Heart left ventricle (tissue), 16 donors: ENCODE measurements at places on chromosomes 1 and 21. TPM values are rescaled to one million over a fixed set of nuclear protein-coding genes. Genes with fewer than 3 reads are reported as not detected.

- DNase-seq = no peak
Measured at GRCh38 chr1:241532864-241533263, 686 bp downstream of the KMO start.

DNA sequence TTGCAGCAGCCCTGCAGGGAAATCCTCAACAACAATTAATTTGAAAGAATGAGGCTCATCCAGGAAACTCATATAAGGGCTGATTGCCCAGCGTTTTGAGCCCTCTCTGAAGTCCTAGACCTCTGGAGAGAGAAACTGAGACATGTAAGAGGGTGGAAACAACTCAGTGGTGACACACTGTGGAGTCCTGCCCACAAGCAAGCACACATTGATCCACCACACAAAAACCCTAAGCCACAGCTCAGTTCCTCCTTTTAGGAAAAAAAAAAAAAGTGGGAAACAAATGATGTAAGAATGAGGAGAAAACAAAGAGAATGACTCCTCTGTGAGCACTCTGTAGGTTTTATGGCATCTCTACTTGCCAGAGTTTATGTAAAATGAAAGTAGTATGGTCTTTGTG, 22.9 kb upstream of the PLA2G5 start:
- DNase-seq = no peak

DNA sequence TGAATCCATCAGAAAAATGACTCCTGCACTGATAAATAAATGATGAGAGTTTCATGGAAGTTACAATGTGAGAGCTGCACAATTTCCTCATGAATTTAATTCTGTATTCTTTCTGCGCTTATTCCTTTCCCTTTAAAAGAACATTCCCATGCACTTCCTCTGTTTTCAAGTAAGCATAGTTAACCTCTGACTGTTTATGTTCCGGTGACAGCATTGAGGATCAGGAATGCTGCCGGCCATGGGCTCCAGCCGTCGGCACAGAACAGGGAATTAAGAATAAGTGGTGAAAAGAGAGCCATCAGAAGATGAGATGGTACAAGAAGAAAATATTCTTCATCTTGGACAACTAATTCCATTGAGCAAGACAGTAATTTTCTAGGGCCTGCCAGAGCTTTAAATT, 65.3 kb downstream of the SUSD4 start:
- no peak for DNase-seq

GRCh38 chr1:238752327-238752726, 634.0 kb upstream of the CHRM3 start:
- no peak for DNase-seq

GRCh38 chr1:84096176-84096575, 47.9 kb upstream of the PRKACB start:
- no peak for DNase-seq

DNA sequence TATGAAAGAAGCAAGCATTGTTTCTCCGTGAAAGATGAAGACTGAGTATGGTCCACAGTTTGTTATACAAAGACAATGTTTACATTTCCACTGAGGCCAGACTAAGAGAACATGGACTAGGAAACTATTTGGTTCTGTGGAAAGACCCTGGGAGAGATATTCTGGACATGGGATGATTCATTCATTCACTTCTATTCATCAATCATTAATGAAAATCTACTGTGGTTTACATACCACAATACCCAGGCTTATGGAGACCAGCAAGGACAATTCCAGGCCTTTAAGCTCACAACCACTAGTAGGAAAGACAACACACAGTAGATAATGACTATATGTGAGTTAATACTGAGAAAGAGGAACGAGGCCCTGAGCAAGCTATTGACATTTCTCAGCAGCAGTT, 125.4 kb downstream of the TBX15 start:
- DNase-seq = no peak

GRCh38 chr1:31193729-31194128, 46.0 kb downstream of the NKAIN1 start:
- DNase-seq = no peak

DNA sequence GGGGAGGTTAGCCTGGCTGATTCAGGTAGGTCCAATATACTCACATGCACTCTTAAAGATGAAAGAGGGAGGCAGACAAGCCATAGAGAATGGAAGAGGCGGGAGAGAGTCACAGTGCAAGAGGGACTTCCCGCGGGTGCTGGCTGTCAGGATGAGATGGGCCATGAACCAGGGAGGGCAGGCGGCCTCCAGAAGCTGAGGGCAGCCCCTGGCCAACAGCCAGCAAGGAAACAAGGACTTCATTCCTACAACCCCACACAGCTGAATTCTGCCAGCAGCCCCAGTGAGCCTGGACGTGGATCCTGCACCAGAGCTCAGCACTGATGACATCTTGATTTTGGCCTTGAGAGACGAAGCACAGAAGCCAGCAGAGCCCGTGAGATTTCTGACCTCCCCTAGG, 15.1 kb upstream of the B3GALT5 start:
- no peak for DNase-seq

DNA sequence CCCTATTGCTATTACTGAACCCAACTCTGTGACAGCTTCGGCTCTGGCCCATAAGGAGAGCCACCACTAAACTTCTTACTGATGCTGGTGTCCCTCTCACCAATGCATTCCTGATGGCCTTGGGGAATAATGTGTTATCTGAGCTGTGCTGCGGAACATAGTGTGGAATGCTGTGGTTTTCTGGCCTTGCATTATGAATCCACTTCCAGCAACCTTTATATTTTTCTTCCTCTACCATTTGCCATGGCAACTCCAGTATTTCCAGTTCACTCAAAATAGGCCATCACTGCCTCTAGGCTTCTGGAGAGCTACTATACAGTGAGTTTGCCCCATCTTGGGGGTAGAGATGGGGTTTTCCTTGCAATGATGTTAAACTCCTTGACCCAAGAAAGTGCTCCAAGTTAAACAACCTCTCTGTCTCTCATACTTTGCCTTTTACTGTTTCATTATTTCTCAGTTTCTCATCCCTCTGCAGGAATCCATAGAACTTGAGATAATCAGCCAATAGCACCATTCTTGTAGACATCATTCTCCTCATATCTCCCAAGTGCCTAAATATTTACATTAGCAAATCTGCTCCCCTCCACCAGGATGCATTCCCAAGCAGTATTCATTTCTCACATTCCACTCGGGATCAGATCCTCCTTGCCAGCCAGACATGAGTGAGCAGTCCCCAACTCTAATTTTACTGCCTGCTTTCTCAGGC, 11.1 kb upstream of the RAVER2 start:
- DNase-seq = no peak

DNA sequence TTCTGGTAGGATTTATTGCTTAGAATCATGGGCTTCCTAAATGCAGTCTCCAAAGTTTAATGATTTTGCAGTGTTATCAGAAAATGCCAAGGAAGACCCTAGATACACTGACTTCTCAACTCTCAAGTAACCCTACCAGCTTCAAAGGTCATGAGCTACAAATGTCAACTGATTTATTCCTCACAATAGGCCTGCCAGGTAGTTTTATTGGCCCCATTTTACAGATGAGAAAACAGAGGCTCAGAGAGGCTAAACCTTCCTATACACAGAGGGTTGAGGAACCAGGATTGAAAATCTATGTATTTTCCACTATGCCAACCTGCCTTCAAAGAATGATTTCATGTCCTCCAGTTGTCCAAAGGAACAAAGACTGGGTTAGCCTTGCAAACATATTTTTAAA, 384.4 kb upstream of the POU3F1 start:
- no peak for DNase-seq

DNA sequence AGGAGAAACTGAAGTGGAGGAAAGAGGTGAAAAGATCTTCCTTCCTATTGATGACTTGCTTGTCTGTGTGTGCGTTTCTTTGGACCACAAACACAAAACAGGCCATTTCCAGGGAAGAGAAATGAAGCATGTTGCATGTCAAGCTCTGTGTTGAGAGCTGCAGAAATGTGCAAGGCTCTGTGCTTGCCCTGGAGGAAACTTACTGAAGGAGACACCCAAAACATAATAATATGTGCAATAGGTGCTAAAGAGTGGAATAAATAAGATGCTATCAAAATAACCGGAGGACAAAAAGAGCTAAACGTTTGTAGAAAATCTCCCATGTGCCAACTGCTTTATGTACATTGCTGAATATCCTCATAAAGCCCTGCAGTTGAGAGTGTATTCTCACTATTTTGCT, 195.2 kb upstream of the HMGB4 start:
- no peak for DNase-seq

DNA sequence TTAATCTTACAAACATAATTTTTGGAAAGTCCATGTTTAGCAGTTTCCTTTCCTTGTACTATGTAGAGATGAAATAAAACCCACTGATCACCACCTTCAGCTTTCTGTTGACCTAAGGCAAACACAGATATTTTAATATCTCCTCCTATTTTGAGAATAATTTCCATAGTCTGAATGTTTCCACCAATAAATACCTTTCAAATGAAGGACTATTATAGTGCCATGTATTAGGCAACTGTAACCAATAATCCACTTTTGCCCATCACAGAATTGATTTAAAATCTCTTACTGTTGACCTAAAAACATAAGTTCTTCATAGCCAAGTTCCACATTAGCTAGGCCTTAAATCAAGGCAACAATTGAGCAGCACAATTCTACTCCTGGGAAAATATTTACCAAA, 1.8 kb downstream of the CDC42BPA start:
- DNase-seq = no peak

GRCh38 chr1:16677552-16678431, 11.0 kb upstream of the RNU1-3 start:
- DNase-seq = no peak

DNA sequence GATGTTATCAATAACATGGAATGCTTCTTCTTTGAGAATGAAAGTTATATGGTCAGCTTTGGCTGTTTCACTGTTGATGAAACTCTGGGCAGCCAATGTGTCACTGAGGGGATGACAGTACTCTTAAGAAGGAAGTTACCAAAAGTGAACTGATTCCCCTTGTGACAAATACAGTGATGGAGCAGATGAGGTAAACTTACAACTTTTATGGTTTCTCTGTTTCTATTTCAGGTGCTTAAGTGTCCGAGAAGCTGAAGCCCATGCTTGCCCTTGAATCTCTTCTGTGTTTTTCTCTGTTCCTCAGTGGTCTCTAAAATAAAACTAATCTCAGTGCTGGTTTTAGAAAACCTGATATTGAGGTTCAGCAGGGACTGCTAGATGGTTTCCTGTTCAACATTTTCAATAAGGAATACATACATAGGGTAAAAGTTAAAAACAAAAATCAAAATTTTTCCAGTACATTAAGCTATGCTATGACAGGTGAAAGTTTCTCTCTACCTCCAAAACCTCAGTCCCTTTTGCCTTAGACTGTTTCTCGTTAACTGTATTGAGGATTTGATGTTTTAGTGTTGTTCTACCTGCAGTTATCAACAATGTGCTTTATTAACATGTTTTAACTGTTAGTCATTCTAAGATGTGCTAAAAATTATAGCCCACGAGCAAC, 454.4 kb upstream of the ADGRL4 start:
- no peak for DNase-seq

DNA sequence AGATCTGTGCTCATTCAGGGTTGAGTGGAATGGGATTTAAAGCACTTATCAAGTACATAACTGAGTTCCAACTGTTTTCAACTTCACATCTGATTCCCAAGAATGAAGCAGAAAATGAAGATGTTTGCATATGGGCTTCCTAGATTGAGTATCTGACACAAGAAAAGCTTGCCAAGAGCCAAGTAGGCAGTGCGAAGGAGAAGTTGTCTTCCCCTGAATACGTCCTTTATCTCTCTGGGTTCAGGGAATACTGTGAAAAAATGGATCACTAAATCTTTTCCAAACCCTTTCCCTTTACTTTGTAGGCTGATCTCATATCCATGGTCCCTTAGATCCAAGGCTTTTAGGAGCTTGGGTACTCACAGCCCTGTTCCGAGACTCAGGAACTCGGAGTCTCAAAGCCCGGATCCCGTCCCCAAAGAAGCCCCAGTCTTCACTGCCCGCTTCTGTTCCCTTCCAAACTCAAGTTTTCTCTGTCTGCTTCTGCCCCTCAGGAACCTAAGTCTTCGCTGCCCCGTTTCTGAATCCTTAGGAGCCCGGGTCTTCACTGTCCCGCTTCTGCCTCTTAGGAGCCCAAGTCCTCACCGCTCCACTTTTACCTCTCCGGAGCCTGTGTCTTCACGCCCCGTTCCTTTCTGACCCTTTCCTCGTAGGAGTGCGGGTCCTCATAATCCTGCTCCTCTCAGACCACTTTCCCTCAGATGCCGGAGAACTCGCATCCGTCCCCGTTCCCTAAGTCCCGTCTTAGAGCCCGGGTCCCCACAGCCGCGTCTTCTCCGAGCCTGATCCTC, 616 bp downstream of the TAF12 start:
- DNase-seq = no peak

- DNase-seq = no peak
Measured at GRCh38 chr21:38830671-38831525, 25.2 kb downstream of the ETS2 start.

- DNase-seq = no peak
Measured at GRCh38 chr1:36436821-36437220, 13.4 kb downstream of the OSCP1 start.

- DNase-seq = no peak
Measured at GRCh38 chr1:200525090-200525987, 95.2 kb downstream of the KIF14 start.

GRCh38 chr1:231094421-231094820, 54.4 kb upstream of the FAM89A start:
- no peak for DNase-seq

- DNase-seq = no peak
Measured at GRCh38 chr1:208885060-208885459, 640.9 kb upstream of the PLXNA2 start.

DNA sequence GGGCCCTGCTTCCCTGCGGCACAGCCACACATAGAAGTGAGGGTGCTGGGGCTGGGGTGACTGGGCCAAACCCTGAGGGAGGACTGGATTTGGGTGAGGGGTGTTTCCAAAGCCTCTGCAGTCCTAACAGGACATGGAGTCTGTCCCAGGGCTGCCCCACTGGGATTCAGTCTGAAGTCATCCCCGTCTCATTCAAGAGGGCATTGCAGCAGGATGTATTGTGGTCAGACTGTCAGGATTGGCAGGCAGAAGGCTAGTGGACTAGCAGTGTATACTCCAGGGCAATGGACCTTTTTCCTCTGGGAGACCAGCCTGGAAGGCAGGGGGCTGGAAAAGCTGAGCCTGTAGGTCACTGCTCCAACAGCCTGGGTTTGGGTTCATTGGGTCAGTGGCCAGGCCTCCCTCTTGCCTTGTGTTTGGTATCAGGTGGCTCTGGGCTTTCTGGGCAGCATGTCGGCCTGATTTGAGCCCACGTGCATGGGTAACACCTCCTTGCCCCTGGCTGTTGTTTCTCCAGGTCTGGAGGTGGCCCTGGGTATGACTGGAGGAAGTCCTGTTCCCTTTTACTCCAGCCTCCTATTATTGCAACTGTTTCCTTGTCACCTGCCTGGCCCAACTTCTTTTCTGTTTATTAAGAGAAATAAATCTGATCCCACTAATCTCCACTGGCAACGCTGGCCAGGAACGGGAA, 41.0 kb upstream of the SYNC start:
- DNase-seq = no peak

- DNase-seq = peak; percentile 90
Measured at GRCh38 chr1:201530741-201531531, 8.0 kb upstream of the NAV1 start.

- no peak for DNase-seq
Measured at GRCh38 chr1:67752306-67752705, 67.3 kb downstream of the GADD45A start.

The FCRLB gene
- total RNA-seq = 0.48 TPM

The PRR9 gene
- not detected for total RNA-seq

The LAPTM5 gene
- total RNA-seq = 11.6 TPM

The B3GALT5 gene
- total RNA-seq = 0.12 TPM

The OR2M3 gene
- total RNA-seq = not detected

The SYT11 gene
- 14.4 TPM for total RNA-seq

The TMCC2 gene
- total RNA-seq = 0.97 TPM

The GBP6 gene
- 0.67 TPM for total RNA-seq

The RBBP5 gene
- total RNA-seq = 10.1 TPM

The FBLIM1 gene
- total RNA-seq = 103 TPM

The GJB5 gene
- total RNA-seq = not detected
